ENCODE measurements at places on chromosomes 2 and 18.

GRCh38 chr18:76453932-76454331 is 41.1 kb downstream of the ZNF516 start:
- no peak for DNase-seq

- no peak for DNase-seq
Observed at GRCh38 chr2:79711098-79711497, 198.2 kb downstream of the CTNNA2 start.

GRCh38 chr2:224576088-224576715 is 9.0 kb downstream of the CUL3 start:
- no peak for DNase-seq

GRCh38 chr2:46563186-46563585 is 83.8 kb downstream of the TMEM247 start:
- no peak for DNase-seq

GRCh38 chr2:120352696-120353590 is 7.0 kb downstream of the INHBB start:
- DNase-seq: no peak
